CD8-positive, alpha-beta memory T cell (primary cell): ENCODE measurements at places on chromosomes 6 and 20. TPM values are rescaled to one million over a fixed set of nuclear protein-coding genes. Genes with fewer than 3 reads are reported as not detected.

Gene SYCP2L
- total RNA-seq = not detected

Gene GSTA2
- total RNA-seq = not detected

Gene PROKR2
- total RNA-seq = 0.18 TPM

DNA sequence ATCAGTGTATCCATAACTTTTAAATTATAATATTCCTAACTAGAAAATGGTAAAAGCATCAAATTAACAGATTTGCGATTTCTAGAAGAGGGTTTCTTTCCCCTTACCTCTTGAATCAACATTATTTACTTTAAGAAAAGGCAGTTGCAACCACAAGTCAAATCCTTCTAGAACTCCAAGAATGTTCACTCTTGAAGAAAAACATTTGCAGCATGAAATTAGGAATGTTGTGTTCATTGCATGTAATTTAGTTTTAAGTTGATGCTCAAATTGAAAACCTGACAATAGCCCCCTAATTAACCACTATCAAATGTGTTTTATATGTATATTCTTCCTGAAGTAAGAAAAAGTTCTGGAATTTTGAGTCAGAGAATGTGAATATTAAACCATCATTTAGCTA is 2.3 kb upstream of the REV3L start:
- DNase-seq = no peak

GRCh38 chr6:100269189-100269588 is 195.5 kb downstream of the SIM1 start:
- no peak for DNase-seq

DNA sequence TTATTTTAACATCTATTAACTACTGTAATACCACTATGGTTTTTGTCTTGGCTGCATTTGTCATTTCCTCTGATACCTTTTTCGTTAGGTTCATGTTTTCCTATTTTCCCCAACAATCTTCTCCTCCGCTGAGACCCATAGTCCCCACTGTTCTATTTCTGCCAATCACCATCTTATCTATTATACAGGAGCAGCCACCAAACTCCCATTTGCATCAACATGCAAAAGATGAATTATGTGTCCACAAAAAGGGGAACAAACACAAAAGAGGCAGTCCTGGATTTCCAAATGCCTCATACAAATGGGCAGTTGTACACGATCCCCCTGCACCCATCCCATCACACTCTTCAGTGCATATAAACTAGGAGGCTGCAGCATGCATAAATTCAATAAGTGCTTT is 121.7 kb upstream of the MYLIP start:
- DNase-seq = no peak
